ENCODE measurements at places on chromosomes 6 and 20. TPM values are rescaled to one million over a fixed set of nuclear protein-coding genes. Genes with fewer than 3 reads are reported as not detected.

Gene FOXP4
- 7.5 TPM for total RNA-seq

Gene TCP11
- total RNA-seq = not detected

Gene CEP43
- 24.0 TPM for total RNA-seq

Gene EDN1
- 0.57 TPM for total RNA-seq

Gene ANKRD6
- 3.8 TPM for total RNA-seq

DNA sequence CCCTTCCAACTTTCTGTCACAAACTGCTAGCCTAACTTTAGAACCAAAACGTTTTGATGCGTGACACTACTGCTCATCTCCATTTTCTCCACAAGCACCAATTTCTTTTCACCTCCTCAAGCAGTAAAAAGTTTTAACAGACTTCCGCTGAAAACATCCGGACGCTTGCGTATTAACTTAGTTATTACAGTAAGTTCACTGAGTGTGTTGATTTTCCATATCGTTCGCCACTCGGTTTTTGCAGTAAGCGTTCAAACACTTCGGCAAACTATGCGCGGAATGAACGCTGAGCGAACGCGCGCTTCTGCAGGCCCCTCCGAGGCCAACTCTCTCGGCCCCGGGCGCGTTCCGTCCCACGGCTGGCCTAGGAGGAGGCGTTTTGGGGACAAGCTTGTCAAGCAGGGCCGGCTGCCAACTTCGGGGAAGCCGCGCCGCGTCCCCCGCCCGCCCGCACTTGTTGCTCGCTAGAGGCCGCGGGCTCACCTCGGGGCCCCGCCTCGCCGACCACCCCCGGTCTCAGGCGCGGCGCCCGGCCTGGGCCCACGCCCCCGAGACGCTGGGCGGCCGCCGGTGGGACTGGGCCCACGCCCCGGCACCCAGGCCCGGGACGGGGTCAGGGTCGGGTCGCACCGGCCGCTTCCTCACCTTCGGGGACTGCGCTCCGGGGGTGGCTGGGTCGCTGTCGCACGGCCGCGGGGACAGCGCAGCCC lies 945 bp downstream of the PHF10 start:
- H3K36me3 ChIP-seq = peaks cover 3% of the 10 kb centered on the region
- H3K27me3 ChIP-seq = no peaks in the 10 kb centered on the region
- H3K27ac ChIP-seq = peak overlapping the region; percentile 99
- H3K4me3 ChIP-seq = peak overlapping the region; percentile 98
- peaks cover 33% of the 10 kb centered on the region for H3K4me1 ChIP-seq

DNA sequence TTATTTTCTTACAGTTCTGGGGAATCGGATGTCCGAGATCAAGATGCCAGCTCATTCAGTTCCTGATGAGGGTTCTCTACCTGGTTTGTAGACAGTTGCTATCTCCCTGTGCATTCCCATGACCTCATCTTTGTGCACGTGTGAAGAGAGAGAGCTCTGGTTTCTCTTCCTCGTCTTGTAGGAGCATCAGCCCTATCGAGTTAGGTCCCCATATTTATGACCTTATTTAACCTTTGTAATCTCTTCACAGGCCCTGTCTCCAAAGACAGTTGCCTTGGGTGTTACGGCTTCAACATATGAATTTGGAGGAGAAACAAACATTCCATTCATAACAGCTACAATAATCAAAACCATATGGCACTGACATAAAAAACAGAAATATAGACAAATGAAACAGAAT lies 455.3 kb downstream of the HACE1 start:
- no peaks in the 10 kb centered on the region for H3K36me3 ChIP-seq
- H3K27ac ChIP-seq = no peak overlapping the region
- DNase-seq = no peak
- H3K4me3 ChIP-seq = no peak overlapping the region

GRCh38 chr20:33423141-33423834 lies 20.3 kb downstream of the SNTA1 start:
- H3K4me1 ChIP-seq = no peaks in the 10 kb centered on the region
- no peak overlapping the region for H3K4me3 ChIP-seq
- no peak overlapping the region for H3K27ac ChIP-seq
- DNase-seq = no peak
- H3K27me3 ChIP-seq = no peaks in the 10 kb centered on the region

DNA sequence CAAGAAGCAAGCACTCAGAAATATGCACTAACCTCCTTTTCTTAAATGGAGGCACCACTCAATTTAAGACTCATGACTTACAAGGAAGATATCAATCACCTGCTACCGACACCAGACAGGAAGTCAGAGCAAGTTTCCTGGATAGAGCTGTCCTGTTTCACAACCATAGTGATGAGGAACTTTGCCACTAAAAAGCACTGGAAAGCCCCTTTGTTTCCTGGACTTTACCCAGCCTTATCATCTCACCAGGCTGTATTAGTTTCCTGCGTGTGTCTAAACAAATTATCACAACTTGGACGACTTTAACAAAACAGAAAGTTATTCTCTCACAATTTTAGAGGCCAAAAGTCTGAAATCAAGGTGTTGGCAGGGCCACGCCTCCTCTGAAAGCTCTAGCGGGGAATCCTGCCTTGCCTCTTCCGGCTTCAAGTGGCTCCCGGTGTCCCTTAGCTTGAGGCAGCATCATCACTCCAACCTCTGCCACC lies 253.8 kb upstream of the STXBP5 start:
- peaks cover 10% of the 10 kb centered on the region for H3K4me1 ChIP-seq
- H3K27ac ChIP-seq = peak overlapping the region; percentile 27
- H3K27me3 ChIP-seq = peaks cover 5% of the 10 kb centered on the region
- no peak for DNase-seq

- peaks cover 13% of the 10 kb centered on the region for H3K36me3 ChIP-seq
- H3K4me1 ChIP-seq = peaks cover 14% of the 10 kb centered on the region
- no peaks in the 10 kb centered on the region for H3K27me3 ChIP-seq
- peak overlapping the region; percentile 67 for H3K27ac ChIP-seq
These were observed 481.9 kb downstream of the UTRN start for GRCh38 chr6:144767051-144767450.

GRCh38 chr6:47135772-47136171 lies 93.6 kb upstream of the ADGRF1 start:
- DNase-seq = no peak
- no peak overlapping the region for H3K27ac ChIP-seq
- no peaks in the 10 kb centered on the region for H3K36me3 ChIP-seq
- no peaks in the 10 kb centered on the region for H3K4me1 ChIP-seq

- DNase-seq = no peak
- H3K27ac ChIP-seq = peak overlapping the region; percentile 2
- H3K4me1 ChIP-seq = peaks cover 9% of the 10 kb centered on the region
- no peak overlapping the region for H3K4me3 ChIP-seq
These were observed 28.8 kb downstream of the PDE10A start for GRCh38 chr6:165634101-165634880.

DNA sequence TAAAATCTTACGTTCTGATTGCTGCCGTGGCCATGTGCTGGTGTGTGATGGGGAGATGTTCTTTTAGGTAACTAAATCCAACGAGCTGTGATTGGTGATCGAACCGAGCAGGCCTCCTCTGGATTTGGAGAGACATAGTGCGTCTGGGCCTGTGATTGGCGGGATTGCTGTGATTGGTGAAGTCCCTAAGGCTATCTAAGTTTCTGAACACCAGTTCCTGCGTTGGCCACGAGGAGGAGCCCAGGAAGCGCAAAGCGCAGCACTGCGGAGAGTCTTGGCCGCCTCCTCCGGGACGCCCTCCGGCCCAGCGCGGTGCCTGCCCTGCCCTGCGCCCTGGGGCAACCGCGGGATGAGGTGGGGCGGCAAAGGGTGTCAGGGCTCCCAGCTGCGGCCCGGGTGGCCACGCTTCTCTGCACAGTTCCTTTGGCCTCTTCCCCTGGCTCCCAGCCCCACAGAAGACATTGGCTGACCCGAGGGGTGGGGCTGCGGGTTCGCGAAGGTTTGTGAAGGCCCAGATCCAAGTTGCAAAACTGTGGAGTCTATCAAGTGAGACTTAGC lies 33.0 kb downstream of the HNF4A start:
- DNase-seq = peak; percentile 31
- H3K36me3 ChIP-seq = no peaks in the 10 kb centered on the region
- peaks cover 28% of the 10 kb centered on the region for H3K27me3 ChIP-seq
- H3K4me1 ChIP-seq = peaks cover 4% of the 10 kb centered on the region
- H3K4me3 ChIP-seq = no peak overlapping the region

GRCh38 chr6:86937219-86938079 lies at the start of gene HTR1E:
TSS of gene HTR1E (plus strand) at chr6:86937528. CDS start at chr6:87015335, 77,807 bp downstream.
- H3K36me3 ChIP-seq = peaks cover 4% of the 10 kb centered on the region
- H3K4me3 ChIP-seq = peak within 1 kb of the TSS; percentile 44

- DNase-seq = no peak
- peaks cover 4% of the 10 kb centered on the region for H3K36me3 ChIP-seq
- no peak overlapping the region for H3K27ac ChIP-seq
- H3K4me1 ChIP-seq = peaks cover 2% of the 10 kb centered on the region
- no peak overlapping the region for H3K4me3 ChIP-seq
These were observed 64.8 kb upstream of the POU3F2 start for GRCh38 chr6:98769546-98769945.

DNA sequence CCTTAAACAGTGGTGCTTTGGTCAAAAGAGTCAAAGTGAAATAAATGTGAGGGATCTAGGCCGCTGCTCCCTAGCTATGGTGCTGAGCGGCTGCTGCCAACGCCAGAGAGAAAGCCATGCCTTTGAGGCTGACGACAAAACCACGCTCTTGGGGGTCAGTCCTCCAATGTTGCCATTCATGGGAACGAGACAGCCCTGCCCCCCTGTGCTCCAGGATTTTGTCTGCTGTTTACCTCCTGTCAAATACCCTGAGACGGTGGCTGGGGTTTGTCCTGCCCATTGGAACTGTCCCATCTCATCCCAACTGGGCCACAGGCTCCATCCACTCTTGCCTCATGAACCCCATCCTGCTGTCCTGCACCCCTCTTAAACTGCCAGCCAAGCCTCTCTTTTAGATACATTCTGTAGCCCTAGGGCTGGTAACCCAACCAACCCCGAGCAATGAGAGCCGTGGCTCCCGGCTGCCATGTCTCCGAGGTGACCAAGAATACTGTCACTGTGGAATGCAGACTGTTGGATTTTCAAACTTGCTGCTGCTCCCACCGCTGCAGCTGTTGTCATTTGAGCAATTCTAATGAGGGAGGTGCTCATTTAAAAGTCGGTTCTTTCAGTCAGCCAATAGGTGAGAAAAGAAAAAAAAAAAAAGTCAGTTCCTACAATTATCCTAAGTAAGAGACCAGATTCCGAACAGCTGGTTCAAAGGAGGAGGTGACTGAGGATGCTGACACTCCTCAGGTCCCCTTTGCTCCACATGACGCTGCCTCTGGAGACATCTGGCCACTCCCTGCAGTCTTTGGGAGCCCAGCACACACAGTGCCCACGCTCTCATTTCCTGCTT lies 73.1 kb upstream of the QKI start:
- peaks cover 15% of the 10 kb centered on the region for H3K27me3 ChIP-seq
- H3K4me1 ChIP-seq = peaks cover 3% of the 10 kb centered on the region
- DNase-seq = no peak
- H3K27ac ChIP-seq = no peak overlapping the region

GRCh38 chr6:147528511-147529145 lies 20.1 kb downstream of the SAMD5 start:
- H3K4me3 ChIP-seq = no peak overlapping the region
- no peak overlapping the region for H3K27ac ChIP-seq
- peaks cover 43% of the 10 kb centered on the region for H3K27me3 ChIP-seq
- H3K36me3 ChIP-seq = peaks cover 2% of the 10 kb centered on the region

DNA sequence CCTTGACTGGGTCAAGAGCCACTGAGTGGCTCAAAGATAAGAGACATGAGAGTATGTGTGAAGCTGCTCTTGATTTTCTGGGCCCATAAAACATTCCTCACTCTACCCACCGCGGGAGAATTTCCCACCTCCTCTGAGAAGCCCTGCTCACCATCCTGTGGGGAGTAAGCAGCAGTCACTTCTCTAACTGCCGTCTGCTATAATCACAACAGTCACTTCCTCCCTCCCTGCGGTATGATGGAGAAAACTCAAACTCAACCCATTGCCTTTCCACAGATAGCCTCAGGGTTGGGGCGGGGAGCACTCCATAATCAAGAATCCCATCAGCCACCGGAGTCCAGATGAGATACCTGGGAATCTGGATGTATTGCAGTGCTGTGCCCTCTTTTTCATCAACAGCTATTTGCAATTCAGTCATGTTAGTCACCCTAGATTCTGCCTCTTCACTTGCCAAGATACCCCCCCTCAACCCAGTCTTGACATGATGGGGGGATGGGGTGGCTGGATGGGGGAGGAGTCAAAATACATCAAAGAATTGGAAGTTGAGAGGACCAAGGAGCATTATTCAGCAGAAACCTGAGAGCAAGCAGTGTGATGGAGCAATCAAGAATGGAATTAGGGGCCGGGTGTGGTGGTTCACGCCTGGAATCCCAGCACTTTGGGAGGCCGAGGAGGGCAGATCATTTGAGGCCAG lies 5.1 kb downstream of the MOCS1 start:
- no peaks in the 10 kb centered on the region for H3K36me3 ChIP-seq
- peaks cover 12% of the 10 kb centered on the region for H3K27me3 ChIP-seq
- H3K4me1 ChIP-seq = no peaks in the 10 kb centered on the region
- DNase-seq = no peak

DNA sequence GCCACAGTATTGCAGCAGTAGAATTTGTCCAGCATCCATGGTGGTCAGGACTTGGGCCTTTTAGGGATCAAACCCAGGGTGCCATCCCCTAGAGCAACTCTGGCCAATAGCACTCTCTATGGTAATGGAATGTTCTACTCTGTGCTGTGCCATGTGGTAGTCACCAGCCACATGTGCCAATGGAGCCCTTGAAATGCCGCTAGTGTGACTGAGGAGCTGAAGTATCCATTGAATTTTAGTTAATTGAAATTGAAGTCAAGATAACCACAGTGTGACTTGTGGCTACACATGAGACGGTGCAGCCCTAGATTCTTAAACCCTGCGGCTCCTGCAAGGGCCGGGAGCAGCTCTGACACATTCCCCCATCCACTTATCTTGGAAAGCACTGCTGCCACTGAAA lies 54.6 kb downstream of the SLC2A10 start:
- no peak for DNase-seq
- H3K4me1 ChIP-seq = peaks cover 2% of the 10 kb centered on the region
- H3K27me3 ChIP-seq = peaks cover 76% of the 10 kb centered on the region

DNA sequence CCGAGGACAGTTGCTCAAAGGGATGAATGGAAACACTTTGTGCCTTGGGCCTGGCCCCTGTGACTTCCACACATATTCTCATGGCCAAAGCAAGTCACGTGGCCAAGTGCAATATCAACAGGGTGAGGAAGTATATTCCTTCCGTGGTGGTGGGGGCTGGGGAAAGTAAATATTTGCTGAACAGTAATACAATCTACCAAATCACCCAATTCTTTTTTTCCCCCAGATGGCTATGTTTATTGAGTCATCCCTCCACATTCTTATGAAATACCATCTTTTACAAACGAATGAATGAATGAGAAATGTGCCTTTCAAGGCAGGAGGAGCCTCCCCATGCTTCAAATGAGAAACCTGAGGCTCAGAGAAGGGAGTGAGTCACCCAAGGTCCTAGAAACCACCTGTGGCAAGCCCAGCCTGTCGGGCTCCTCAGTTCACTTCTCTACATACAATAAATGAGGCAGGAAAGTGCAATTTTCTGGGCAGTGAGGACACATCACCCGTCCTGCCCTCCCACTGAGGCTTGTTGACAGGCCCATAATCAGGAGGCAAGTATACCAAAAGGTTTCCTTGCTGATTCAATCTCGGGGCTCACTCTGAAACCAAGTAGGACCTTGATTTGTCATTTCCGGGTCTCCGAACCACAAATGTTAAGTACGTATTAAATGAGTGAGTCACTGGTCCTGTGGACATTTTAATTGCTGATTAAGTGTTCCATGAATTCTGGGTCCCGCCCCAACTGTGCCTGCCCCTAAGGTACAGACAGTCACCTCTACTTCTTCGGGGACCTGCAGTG lies 25.3 kb upstream of the TOP1 start:
- H3K36me3 ChIP-seq = no peaks in the 10 kb centered on the region
- peak; percentile 39 for DNase-seq
- peak overlapping the region; percentile 67 for H3K4me3 ChIP-seq
- peak overlapping the region; percentile 92 for H3K27ac ChIP-seq

GRCh38 chr6:160190973-160191372 lies 67.6 kb downstream of the SLC22A2 start:
- H3K4me3 ChIP-seq = no peak overlapping the region
- H3K27ac ChIP-seq = no peak overlapping the region
- DNase-seq = no peak
- no peaks in the 10 kb centered on the region for H3K27me3 ChIP-seq
